NCI-H1105 (cell line): ENCODE measurements at places on chromosomes 12 and 14.

DNA sequence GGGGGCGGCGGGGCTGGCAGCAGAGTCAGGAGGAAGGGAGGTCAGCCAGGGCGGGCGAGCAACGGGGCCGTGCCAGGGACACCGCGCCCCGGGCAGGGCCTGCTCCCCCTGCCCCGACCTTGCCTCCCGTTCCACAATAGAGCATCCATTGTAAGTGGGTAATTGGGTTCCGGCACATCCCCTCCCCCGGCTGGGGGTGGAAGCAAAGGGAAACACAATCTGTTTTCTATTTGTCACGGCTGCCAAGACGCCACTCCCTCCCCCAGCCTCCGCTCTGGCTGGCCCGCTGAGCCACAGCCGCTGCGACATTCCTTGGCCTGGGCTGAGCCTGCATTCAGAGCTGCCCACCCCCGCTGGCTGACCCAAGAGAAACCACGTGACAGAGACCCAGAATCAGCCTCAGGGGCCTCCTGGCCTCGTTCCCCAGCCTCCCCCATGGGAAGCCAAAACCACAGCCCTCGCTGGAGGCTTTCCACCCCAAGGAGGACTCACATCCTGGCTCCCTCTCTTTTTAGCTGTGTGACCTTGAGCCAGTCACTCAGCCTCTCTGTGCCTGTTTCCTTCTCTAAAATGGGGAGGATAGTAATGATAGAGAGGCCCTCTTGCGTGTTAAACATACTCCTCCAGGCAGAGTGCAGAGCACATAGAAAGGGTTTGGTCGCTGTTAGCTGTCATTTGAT, 117.6 kb downstream of the SCARB1 start:
- peak; percentile 60 for DNase-seq

GRCh38 chr12:112140728-112141127, 15.4 kb downstream of the TRAFD1 start:
- DNase-seq = no peak

- DNase-seq = no peak
Observed at GRCh38 chr14:44279357-44279756, 227.7 kb downstream of the FSCB start.

DNA sequence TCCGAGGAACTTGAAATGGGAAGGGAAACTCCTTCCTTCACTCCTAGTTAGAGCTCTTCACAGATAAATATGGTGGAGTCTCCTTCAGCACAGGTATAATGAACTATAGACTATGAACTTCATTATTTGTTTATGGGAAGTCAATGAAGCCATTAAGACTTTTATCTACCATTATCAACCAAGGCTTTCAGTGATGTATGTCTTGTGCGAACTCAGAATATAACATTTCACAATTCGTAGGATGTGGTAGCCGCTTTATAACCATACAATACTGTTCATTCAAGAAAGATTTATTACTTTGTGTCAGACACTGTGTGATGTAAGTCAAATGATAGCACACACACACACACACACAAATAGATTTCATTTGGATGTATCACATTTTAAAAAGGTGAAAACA, 24.8 kb upstream of the ETNK1 start:
- no peak for DNase-seq

- no peak for DNase-seq
Observed at GRCh38 chr12:32191445-32191844, 84.8 kb downstream of the BICD1 start.

- no peak for DNase-seq
Observed at GRCh38 chr12:47509398-47509851, 196.4 kb downstream of the RPAP3 start.

- no peak for DNase-seq
Observed at GRCh38 chr14:89377544-89377943, 39.5 kb downstream of the FOXN3 start.
